ENCODE measurements at places on chromosomes 11 and 22. TPM values are rescaled to one million over a fixed set of nuclear protein-coding genes. Genes with fewer than 3 reads are reported as not detected.

GRCh38 chr11:62671608-62672389, at the start of the genes LBHD1 and UQCC3:
Gene LBHD1, minus strand, starts transcription at chr11:62672267. Its CDS starts 2,236 bp downstream, at chr11:62670031.
Gene UQCC3, plus strand, starts transcription at chr11:62671673. Its CDS starts 73 bp downstream, at chr11:62671746.
- DNase-seq, result peak; percentile 85

GRCh38 chr11:125505492-125506080, 9.5 kb upstream of the FEZ1 start:
- DNase-seq, result no peak

DNA sequence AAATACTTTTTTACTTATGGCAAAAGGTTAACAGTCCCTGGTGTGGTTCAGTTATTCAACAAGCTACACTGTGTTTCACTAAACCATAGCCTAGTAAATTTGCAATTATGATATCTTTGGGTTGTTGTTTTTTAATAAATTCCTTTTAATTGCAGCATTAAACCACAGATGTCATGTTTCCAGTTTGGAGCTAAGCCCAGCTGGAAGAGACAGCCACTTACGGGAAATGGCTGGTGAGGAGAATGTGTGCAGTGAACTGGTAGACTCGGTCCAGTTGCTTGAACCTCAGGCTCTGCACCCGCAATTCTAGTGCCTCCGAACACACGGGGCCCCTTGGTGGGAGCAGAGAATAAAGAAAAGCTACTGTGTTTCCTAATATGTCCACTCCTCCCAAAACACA, 70.8 kb downstream of the WNT11 start:
- no peak for DNase-seq

GRCh38 chr11:67368621-67369020, 4.8 kb downstream of the CLCF1 start:
- DNase-seq, result no peak

DNA sequence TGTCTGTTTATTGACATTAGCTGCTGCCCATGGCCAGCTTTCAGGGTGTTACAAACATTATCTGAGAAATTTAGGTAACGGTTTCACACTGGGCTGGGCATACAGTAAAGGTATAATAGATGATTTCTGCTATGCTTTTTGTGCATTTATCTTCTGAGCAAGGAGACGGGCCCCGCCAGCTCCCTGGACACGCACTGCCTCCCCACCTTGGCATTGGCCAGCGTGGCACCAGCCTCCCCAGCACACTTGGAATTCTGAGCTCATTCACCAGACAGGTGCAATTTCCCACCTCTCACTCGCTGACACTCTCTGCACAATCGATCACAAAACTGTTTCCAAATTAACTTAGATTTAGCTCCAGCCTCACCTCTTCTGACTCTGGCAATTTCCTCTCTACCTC, 222.8 kb downstream of the CEP164 start:
- no peak for DNase-seq

DNA sequence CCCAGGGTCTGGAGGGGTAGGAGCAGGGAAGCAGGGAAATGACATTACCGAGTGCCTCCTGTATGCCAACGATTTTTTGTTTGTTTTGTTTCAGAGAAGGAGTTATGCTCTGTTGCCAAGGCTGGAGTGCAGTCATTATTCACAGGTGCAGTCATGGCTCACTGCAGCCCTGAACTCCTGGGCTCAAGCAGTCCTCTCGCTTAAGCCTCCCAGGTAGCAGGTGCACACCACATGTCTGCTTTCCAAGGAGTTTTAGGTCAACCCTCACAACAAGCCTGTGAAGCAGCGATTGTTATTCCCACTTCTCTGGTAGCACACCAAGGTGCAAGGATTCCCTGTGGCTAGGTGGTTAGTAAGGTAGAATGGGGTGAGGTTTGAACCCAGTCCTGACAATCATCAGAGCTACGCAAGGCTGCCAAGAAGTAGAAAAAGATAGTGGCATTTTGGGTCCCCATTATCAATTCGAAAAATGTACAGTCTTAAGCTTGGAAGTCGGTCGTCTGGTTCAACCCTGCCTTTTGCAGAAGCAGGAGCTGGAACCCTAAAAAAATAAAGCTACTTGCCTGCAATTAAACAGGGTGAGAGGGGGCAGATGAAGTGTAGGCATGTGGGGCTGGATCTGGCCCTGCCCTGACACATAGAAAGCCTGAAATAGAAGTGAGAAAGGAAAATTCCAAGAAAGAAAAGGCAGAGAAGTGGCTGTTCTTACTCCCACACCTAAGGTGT, 9.1 kb downstream of the UCP3 start:
- no peak for DNase-seq

- DNase-seq, result no peak
Measured at GRCh38 chr11:15053191-15053685, 20.2 kb upstream of the CALCB start.

DSCAML1 gene
- 2.2 TPM for polyA plus RNA-seq

- DNase-seq, result no peak
Measured at GRCh38 chr22:48870436-48870835, 957.2 kb downstream of the BRD1 start.

DNA sequence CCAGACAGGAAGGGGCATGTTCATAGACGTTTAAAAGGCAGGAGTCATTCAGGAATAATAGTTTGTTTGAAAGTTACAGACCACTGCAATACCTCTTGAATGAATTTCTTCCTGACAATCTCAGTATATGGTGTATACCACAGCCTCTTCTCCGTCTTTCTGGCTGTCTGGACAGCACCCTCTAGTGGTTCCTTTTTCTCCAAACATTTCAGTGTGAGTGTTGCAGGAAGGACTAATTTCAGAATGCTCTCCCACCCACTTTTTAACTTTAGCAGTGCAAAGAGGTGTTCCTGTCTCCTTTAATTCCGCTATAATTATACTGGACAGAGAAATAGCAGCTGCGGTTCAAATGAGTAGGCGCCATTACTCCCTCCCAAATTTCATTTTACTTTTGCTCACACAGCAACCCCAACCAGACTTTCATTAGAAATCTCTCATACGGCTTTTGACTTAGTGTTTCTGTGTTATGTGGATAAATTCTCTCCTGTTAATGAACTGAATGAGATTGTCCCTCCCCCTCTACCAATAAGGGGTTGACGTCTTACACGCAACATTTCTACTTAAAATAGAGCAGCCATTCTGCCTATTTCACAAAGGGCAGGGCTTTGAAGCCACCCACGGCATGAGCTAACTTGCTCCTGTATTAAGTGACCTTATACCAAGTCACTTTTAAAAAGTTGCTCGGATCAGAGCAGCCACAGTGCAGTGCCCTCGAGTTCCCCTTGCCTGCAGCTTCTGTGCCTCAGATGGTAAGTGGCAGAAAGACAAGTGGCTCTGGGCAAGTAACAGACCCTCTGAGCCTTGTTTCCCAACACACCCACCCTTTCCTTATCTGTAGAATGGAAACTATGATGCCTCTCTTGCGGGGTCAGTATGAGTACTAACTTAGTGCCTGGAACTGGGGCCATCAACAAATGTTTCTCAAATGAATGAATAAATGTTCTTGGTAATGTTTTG, 368.6 kb downstream of the OPCML start:
- DNase-seq, result no peak

- DNase-seq, result no peak
Measured at GRCh38 chr11:68735646-68736045, 15.7 kb downstream of the TESMIN start.

- DNase-seq, result no peak
Measured at GRCh38 chr11:35419184-35419829, at the start of gene SLC1A2. Gene SLC1A2, minus strand, starts transcription at chr11:35419558. Its CDS starts 592 bp downstream, at chr11:35418966.

GRCh38 chr22:38141217-38141973, 30.9 kb upstream of the BAIAP2L2 start:
- DNase-seq, result no peak

KCNK4 gene
- not detected for polyA plus RNA-seq

DNA sequence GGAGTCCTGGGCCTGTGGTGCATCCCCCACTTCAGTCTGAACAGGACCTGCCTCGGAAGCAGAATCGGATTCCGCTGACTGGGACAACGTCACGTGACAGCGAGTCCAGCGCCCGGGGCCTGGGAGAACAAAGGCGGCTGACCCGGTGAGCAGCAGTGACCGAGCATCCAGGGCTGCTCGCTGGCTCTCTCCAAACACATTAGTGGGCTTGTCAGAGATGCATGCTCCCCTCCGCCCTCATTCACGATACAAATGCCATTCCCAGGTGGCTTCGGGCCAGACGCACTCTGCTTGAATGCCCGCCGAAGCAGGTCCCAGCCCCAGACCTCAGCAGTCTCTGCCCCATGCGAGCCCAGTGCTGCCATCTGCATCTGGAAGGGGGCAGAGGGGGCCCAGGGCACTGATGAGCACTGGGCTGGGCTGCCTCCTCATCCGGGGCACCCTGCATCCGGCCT, 91.0 kb downstream of the WNT7B start:
- peak; percentile 29 for DNase-seq

RNF215 gene
- 2.9 TPM for polyA plus RNA-seq

PTPRJ gene
- 1.6 TPM for polyA plus RNA-seq

TOP3B gene
- polyA plus RNA-seq, result 17.4 TPM

DNA sequence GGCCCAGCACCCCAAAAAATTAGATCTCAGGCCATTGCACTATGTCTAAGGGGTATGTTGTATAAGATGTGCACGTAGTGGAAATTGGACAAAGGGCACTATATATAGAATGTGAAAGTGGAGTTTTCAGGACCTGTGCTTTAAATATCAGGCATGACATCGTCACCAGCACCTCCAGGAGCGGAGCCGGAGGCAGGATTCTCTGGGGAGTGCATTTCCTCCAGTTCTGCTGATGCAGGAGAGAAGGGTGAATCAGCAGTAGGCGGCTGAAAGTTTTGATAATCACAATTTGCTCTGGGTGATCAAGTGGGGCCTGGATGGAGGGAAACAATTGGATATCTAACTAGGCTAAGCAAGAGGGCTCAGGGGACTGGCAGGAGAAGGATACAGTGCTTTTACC, 69.1 kb upstream of the NTM start:
- DNase-seq, result no peak

UEVLD gene
- 12.3 TPM for polyA plus RNA-seq

DNA sequence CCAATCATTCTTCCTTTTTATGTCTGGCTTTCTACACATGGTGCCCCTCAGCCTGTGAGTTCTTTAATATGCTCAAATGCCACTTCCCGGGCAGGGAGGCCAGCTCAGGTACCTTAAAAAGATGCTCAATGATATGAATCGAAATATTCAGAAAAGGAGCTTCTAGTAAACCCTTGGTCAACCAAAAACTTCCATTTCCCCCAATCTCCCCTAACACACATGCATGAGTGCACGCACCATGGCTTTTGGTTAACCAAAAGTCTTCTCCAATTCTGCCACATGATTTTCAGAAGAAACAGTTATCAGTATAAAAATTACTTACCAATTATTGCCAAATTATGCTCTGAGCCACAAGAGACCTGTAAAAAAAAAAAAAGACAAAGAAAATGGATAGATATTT, 135.0 kb downstream of the SERGEF start:
- no peak for DNase-seq

GRCh38 chr11:112566124-112566523, 305.5 kb upstream of the PLET1 start:
- no peak for DNase-seq

DNA sequence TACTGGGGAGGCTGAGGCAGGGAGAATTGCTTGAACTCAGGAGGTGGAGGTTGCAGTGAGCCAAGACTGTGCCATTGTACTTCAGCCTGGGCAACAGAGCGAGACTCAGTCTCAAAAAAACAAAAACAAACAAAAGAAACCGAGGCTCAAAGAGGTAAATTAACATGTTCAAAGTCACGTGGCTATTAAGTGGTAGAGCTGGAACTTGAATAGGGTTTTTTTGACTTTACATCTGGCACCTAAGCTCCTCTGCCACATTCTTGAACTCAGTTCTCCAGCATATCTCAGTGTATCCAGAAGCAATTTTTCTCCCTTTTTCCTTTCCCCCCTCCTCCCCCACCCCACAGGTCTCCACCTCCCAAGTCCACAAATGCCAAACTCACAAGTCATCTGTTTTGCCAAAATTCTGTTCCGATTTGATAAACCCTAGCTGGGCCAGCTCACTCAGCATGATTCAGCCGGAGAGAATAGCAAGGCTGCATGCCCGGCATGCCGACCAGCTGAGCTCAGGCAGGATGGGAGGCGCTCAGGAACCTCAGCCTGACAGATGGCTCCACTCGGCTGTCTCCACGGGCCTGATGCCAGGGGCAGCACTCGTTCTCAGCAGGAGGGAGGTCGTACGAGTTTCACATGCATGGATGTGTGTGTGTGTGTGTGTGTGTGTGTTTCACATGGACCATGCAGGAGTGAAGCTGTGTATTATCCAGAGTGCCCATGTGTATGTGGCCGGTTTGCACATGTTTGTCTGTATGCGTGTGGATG, 63.2 kb upstream of the RRAS2 start:
- DNase-seq, result peak; percentile 92

RAB3IL1 gene
- polyA plus RNA-seq, result 4.5 TPM

RASSF10 gene
- polyA plus RNA-seq, result not detected

FBXO3 gene
- 33.2 TPM for polyA plus RNA-seq

- DNase-seq, result no peak
Measured at GRCh38 chr11:35927104-35927503, 16.8 kb upstream of the LDLRAD3 start.

- no peak for DNase-seq
Measured at GRCh38 chr11:57223601-57224000, 13.4 kb downstream of the APLNR start.

GRCh38 chr11:10878408-10879214, 20.8 kb upstream of the ZBED5 start:
- no peak for DNase-seq

FOLR3 gene
- not detected for polyA plus RNA-seq

GRCh38 chr22:23897320-23897719, 3.1 kb downstream of the MIF start:
- no peak for DNase-seq

DNA sequence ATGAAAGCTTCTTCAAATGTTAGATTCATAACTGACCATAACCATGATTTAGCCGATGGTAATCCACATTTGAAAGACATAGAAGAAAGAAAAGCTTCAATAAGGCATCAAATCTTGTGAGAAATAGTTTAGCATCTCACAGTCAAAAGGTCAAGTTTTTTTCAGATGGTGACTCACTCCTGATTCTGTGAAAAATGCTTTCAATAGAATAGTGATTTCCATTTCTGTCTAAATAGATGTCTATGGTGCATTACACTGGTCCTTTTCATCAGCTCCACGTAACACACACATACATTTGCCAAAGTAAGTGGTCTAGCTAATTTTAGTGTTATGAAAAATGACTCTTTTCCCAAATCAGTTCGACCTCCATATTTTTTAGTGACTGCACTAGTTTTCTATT, 139.2 kb downstream of the LRRC4C start:
- no peak for DNase-seq

- peak; percentile 20 for DNase-seq
Measured at GRCh38 chr22:19884161-19884953, 29.7 kb upstream of the GNB1L start.

GRCh38 chr11:128726458-128727139, 32.7 kb downstream of the FLI1 start:
- DNase-seq, result no peak

UBE4A gene
- polyA plus RNA-seq, result 12.2 TPM

CYP2D6 gene
- polyA plus RNA-seq, result 0.30 TPM
